ENCODE measurements at places on chromosomes 1 and 21. TPM values are rescaled to one million over a fixed set of nuclear protein-coding genes. Genes with fewer than 3 reads are reported as not detected.
A peak's percentile ranks its signal among the peaks of the same experiment; 100 is the strongest.

- H3K27me3 ChIP-seq = no peaks in the 10 kb centered on the region
- H3K4me1 ChIP-seq = peaks cover 8% of the 10 kb centered on the region
- H3K27ac ChIP-seq = no peak overlapping the region
- H3K36me3 ChIP-seq = no peaks in the 10 kb centered on the region
Measured at GRCh38 chr1:231037585-231038517, 2.2 kb downstream of the FAM89A start.

The TMPRSS3 gene
- total RNA-seq = 1.4 TPM

GRCh38 chr1:204323887-204324286 is 35.8 kb downstream of the PLEKHA6 start:
- no peak overlapping the region for H3K27ac ChIP-seq
- no peak overlapping the region for H3K4me3 ChIP-seq
- H3K36me3 ChIP-seq = no peaks in the 10 kb centered on the region
- H3K4me1 ChIP-seq = no peaks in the 10 kb centered on the region

DNA sequence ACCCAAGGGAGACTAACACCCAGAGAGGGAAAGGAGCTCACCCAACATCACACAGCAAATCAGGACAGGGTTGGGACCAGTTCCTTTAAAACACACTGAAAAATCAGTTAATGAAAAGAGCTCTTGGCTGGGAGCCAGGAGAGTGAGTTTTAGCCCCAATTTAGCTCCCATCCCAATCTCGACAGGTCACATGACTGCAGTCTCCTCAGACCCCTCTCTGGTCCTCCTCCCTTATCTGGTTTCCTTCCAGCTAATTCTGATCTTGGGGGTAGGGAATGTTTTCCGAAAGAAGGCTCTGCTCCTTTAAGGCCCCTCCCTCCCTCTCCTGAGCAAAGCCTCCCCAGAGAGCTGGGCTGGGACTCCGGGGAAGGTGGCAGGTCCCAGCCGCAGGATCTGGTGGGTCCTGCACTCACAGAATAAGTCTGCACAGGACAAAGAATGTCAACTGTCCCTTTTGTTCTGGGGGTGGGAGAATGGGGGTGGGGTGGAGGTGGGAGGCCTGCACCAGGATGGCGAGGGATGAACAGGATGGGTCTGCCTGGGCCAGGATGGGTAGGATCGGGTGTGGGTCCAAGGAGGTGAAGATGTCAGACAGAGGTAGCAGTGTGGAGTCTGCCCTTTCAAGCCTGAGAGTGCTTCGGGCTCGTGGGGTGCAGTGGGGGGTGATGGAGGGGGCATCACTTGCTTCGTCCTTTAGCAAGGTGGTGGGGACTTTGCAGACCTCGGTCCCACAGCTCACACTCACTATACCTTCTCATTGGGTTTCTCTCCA is 57.3 kb upstream of the SSBP3 start:
- no peak overlapping the region for H3K27ac ChIP-seq
- peaks cover 2% of the 10 kb centered on the region for H3K4me1 ChIP-seq
- peak; percentile 20 for DNase-seq
- no peaks in the 10 kb centered on the region for H3K27me3 ChIP-seq
- H3K4me3 ChIP-seq = no peak overlapping the region

The BEND5 gene
- 12.3 TPM for total RNA-seq

- H3K4me3 ChIP-seq = no peak overlapping the region
- no peak for DNase-seq
- H3K27ac ChIP-seq = no peak overlapping the region
Measured at GRCh38 chr1:162922201-162922600, 61.2 kb upstream of the CCDC190 start.

DNA sequence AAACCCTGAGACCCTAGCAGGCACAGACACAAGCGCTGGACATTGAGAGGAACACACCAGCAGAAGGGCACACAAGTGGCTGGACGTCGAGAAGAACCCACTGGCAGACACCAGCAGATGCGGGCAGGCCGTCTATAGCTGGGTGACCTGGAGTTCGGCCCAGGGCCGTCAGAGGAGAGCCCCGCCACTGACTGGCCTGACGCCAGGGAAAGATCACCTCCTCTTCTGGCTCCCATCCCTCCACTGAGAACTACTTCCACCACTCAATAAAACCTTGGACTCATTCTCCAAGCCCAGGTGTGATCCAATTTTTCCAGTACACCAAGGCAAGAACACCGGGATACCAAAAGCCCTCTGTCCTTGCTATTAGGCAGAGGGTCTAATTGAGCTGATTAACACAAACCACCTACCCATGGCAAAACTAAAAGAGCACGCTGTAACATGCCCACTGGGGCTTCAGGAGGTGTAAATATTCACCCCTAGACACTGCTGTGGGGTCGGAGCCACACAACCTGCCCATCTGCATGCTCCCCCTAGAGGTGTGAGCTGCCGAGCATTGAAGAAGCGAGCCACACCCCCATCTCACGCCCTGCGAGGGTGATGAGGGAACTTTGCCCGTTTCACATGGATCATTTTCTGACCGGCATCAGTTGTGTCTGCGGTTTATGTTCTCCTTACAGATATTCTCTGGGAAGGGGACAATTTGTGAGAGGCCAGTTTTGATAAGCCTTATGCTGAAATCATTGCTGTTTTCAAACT is 104.8 kb downstream of the HLX start:
- no peak overlapping the region for H3K27ac ChIP-seq
- no peaks in the 10 kb centered on the region for H3K36me3 ChIP-seq
- no peaks in the 10 kb centered on the region for H3K27me3 ChIP-seq
- no peaks in the 10 kb centered on the region for H3K4me1 ChIP-seq
- DNase-seq = no peak

The DNAH14 gene
- total RNA-seq = 61.4 TPM

The AQP10 gene
- not detected for total RNA-seq
